ENCODE measurements at places on chromosomes 7 and 10.

DNA sequence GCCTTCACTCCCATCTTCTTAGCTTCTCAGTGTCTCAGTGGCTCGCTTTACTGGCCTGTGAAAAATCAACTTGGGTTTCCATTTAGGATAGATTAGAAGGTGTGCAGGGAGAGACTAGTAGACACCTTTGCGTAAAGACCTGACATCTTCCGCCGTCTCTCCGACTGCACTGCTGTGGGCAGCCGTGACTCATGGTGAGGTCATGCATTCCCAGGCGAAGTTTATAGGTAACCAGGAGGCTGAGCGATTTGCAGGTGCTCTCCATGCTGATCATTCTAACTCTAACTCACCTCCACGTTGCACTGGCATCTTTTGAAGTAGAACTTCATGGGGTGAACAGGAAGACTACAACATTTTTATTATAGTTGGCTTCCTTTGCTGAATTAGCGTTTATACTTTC, 68.0 kb upstream of the ZNF438 start:
- DNase-seq: no peak

DNA sequence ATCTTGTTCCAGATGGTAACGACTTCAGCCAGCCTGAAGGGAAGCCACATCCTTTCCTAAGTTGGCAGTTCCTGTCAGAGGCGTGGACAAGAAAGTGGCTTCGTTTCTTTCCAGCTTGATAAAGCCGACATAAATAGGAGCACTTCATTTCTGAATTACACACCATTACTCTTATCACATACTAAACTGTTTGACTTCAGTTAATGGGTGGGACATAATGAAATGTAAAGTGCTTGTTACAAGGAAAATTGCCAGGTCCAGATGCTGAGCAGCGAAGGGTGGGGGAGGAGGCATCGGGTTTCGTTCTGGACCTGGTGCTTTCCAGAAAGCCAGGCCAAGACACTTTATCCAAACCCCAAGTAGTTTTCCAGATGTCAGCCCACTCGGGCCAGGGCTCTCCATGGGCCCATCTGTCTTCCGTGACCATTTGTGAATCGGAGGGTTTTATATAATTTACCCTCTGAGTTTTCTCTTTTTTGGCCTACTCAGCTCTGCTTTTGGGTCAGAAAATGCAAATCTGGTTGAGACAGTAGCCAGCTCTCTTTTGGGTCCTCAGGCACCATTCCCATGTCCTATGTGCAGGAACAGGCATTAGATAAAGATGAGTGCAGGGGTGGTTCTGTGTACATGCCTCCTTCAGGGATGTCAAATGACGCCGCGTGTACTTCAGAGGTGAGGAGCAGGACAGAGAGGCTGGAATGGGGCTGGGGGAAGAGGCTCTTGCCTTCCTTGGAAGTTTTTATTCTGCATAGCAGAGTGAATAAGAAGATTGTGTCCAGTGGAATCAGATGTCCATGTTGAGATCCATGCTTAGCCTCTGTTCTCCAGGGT, 90.2 kb downstream of the TACC2 start:
- DNase-seq: no peak

- peak; percentile 34 for DNase-seq
Measured at GRCh38 chr10:74955796-74956195, 129.4 kb downstream of the KAT6B start.

- peak; percentile 21 for DNase-seq
Measured at GRCh38 chr10:74500816-74501215, 325.6 kb upstream of the KAT6B start.

DNA sequence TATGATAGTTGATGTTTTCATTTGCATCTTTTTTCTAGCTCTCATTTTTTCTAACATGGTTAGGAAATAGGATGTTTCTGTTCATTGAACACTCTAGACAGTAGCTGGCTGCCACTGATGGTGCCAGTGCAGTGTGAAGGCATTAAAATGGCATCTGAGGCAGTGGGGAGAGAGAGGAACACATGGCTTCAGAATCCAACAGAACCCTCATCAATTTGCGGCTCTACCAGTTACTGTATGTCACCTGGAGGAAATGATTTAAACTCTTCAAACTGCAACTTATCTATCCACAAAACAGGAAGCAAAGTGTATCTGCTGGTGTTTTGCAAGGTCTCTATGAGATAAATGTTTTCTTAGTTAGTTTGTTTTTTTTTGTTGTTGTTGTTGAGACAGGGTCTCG, 305.2 kb upstream of the PRKCQ start:
- DNase-seq: no peak

GRCh38 chr7:133741078-133741477, 386.1 kb upstream of the LRGUK start:
- no peak for DNase-seq

DNA sequence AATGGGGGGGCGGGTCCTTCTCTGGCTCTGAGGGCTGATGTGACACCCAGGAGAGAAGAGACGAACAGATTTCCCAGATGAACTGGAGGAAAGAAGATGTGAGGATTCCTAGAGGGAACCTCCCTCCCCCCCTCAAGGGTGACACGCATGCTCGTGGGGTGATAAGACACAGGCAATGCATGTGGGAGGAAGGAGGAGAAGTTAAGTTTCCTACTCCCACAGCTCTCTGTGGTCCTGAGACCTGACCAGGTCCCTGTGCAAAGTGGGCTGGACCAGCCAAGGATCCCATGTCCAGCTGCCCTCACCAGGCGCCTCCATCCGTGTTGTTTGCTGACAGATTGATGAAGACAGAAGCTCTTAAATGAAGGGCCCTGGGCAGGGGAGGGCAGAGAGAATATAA, 112.6 kb downstream of the SH3PXD2A start:
- DNase-seq: no peak

DNA sequence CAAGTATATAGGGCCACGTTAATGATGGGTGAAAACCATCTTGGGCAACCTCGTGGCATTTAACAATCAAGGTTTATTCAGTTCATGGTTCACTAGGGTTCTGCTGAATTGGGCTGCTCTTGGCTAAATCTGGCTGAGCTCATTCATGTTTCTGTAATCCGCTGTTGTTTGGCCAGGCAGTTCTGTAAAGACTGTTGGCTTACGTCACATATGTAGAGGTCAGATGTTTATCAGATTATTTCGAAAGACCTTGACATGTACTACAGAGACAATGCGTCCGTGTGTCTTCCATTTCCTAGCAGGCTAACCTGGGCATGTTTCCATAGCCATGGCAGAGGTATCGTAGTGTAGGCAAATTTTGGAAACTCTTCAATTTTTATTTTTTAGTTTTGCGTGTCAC, 190.0 kb upstream of the ZWINT start:
- no peak for DNase-seq

DNA sequence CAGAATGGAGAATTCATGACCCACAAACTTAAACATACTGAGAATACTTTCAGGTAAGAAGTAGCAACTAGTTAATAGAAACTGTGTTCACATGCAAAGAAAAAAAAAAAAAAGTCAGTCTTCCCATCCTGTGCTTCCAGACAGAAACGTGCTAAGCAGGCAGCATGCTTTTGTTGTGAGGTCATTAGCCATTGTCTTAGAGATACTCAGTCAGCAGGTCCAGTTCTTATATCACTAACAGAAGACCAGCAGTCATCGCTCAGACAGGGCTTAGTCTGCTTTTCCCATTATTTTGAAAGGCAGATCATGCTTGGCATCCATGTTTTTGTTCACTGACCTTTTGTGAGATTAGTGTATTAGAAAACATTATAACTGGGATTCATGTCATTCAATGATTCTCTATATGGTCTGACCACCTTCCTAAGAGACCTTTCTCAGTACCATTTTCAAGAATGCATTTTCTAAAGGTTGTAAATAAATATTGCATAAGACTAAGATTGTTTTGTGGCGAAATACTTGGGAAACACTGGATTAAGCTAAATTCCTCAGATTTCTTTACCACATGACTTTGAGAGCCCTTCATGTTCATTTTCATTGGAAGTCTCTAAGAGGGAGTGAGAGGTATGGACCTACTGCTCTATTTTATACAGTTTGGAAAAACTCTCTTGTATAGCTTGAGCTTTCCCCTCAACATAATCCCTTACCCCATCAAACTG, 45.0 kb upstream of the AGBL3 start:
- peak; percentile 93 for DNase-seq

- DNase-seq: no peak
Measured at GRCh38 chr7:76430836-76431235, 6.1 kb downstream of the ZP3 start.

DNA sequence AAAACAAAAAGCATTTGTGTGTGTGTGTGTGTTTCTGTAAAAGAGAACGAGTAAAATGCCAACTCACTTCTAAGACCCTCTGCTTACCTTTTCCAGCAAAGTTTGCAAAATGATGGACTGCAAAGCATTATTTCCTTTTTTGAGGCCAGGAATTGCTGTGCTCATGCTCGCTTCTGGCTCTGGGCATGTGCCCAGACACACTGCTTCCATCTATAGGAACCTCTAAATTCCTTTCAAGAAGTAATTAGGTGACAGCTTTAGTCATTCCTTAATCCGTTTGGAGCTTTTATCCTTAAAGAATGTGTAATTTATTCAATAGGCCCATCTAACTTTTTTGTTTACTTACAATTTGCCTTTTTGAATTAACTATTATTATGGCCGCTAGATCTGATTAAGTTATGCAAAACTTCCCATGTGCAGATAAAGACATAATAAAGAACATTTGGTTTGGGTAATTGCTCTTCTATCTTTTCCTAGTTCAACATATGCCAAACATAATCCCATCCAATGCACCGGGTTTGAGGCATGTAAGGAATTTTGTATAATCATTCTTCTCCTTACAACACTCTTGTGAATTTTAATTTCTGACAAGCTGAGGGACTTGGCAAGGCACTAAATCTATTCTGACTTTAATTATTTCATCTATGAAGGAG, 34.7 kb downstream of the A1CF start:
- no peak for DNase-seq

DNA sequence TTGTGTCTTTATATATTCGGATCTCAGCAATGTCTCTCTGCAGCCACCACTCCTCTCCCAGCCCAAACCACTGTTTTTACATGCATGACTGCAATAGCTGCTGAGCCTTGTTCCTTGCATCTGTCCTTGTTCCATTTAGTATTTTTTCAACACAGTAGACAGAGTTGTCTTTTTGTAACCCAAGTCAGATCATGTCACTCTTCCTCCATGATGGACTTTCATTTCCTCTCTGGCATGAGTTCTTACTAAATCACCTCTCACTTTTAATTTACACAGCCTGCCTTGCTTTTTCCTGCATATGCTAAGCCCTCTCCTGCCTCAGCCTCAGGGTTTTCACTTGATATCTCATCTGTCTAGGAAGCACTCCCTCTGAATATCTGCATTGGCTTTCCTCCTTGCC, 353.2 kb downstream of the HGF start:
- no peak for DNase-seq

- no peak for DNase-seq
Measured at GRCh38 chr10:114593240-114593792, 64.8 kb downstream of the ABLIM1 start.

DNA sequence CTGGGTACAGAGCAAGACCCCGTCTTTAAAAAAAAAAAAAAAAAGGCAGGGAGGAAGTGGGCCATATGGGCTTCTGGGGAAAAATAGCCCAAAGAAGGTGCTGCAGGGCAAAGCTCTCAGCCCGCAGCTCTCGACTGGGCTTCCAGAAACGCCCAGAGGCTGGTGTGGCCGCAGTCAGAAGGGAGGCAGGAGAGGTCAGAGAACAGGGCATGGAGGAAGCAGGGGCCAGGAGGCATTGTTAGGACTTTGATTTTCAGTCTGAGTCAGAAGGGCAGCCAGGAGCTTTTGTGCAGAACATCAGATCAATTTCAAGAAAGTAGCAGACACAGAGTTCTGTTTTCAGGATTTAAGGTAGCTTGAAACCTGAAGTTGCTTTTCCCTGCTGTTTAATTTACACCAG, 35.3 kb upstream of the CYTH3 start:
- peak; percentile 35 for DNase-seq

DNA sequence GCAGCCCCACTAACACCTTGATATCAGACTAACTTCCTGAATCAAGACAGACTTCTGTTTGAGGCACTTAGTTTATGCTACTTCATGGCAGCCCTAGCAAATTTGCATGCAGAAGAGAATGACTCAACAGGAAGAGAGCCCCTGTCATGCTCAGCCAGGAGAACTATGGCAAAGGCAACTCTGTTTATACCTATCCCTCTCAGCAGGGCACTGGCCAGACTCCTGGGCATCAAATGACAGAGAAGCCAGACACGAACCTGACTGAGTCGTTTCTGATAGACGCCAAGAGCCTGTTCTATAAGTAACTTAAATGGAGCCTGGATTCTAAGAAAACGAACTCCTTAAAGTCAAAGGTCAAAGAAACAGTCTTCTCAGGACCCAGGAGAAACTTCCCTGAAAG, 50.9 kb upstream of the UNC5B start:
- no peak for DNase-seq

GRCh38 chr7:140262242-140262903, 85.6 kb upstream of the KDM7A start:
- DNase-seq: no peak

GRCh38 chr10:89857431-89858042, 156.1 kb downstream of the KIF20B start:
- DNase-seq: no peak

- DNase-seq: no peak
Measured at GRCh38 chr7:89133357-89133756, 337.8 kb upstream of the TEX47 start.

- DNase-seq: no peak
Measured at GRCh38 chr10:92690915-92691590, 1.3 kb downstream of the HHEX start.

GRCh38 chr7:101586078-101586905, 42.8 kb downstream of the MYL10 start:
- DNase-seq: no peak

- DNase-seq: no peak
Measured at GRCh38 chr7:44331682-44332081, 6.3 kb upstream of the CAMK2B start.

DNA sequence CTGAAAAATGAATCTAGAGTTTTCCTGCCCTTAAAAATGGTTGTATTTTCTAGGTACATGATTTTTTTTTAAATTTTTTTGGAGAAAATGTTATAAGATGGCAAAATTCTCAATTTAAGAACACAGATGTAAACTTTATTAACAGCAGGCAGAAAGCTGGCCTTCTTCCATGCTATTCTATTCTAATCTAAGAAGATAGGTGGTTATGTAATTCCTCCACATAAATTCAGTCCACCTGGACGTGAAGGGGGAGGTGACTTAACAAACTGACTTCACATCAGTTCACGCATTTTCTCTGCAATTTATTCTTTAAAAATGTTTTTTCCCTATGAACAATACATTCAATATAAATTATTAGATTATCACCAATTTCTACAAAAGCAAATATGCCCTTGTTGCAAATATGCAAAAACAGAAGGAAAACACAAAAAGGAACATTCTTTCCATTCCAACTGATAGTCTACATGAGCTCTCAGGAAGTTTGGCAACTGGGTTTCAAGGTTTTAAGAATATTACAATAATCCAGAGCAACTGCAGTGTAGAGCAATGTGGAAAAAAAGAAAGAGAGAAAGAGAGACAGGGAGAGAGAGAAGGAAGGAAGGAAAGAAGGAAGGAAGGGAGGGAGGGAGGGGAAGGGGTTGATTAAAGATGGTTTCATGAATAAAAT, 76.8 kb downstream of the HIBADH start:
- no peak for DNase-seq

GRCh38 chr7:130734815-130735716, 1.1 kb upstream of the KLF14 start:
- DNase-seq: no peak

- DNase-seq: peak; percentile 59
Measured at GRCh38 chr7:32500922-32501341, 5.6 kb downstream of the AVL9 start.

Data from EL (cell line).